ENCODE measurements at places on chromosomes 3 and 15.

DNA sequence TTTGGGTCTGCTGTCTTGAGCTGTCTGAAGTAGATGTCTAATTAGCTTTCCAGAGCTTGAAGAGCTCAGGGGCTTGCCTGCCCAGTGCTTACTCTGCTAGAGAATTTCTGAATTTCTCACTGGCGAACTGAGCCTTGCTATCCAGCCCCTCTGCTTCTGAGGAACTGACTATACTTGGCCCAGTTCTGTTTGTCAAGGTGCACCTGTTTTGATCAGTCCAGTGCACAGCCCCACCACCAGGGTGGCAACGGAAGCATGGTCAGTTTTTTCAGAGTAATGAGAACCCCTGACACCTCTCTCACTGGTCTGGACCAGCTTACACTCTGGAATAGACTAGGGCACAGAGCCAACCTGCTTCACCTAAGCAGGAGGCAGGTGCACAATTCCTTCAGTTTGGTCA lies 25.2 kb downstream of the ITGB5 start:
- DNase-seq, result no peak

GRCh38 chr3:8891774-8892173 lies 71.5 kb downstream of the RAD18 start:
- no peak for DNase-seq

DNA sequence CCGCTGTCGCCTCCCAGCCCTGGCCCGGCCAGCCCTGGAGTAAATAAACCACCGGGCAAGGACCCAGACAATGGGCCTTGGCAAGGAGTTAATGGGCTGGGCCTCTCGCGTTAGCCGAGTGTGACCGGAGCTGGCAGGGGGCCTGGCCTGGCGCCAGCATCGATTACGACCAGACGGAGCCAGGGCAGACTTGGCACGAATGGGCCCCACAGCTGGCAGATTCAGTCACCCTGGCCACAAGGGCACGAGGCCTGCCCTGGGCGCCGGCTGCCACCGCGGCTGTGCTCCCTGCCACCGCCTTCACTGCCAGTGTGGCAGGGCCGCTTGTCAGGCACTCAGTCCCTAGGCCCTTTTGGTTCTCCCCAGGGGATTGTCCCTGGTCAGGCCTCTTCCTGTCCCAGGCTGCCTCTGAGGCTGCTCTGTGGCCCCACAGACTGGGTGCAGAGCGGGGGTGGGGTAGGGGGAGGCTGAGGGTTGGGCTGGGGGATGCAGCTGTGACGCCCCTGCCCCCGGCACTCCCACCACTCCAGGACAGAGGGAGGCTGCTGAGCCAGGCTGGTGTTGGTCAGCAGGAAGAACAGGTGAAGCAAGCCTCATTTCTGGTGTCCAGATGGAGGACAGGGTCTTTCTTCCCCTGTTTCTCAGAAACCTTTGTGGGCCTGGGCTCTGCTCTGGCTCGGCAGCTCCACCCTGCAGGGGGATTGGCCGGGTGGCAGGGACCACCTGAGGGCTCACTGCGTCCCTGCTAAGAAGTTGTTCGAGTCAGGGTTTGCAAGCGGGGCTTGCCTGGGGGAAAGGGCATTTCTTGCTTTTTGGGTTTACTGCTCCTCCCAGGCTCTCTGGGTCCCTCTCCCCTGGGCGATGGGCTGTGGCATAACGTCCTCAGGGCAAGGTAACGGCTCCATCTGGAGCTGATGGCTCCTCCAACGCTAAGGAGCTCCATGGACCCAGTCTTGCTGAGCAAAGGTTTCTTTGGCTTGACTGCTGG lies 30.5 kb upstream of the SRP14 start:
- peak; percentile 96 for DNase-seq

GRCh38 chr3:106114220-106114619 lies 245.4 kb upstream of the CBLB start:
- no peak for DNase-seq

GRCh38 chr3:64108784-64109317 lies 85.6 kb upstream of the PSMD6 start:
- no peak for DNase-seq

- no peak for DNase-seq
Measured at GRCh38 chr15:78041946-78042345, 35.6 kb downstream of the TBC1D2B start.

DNA sequence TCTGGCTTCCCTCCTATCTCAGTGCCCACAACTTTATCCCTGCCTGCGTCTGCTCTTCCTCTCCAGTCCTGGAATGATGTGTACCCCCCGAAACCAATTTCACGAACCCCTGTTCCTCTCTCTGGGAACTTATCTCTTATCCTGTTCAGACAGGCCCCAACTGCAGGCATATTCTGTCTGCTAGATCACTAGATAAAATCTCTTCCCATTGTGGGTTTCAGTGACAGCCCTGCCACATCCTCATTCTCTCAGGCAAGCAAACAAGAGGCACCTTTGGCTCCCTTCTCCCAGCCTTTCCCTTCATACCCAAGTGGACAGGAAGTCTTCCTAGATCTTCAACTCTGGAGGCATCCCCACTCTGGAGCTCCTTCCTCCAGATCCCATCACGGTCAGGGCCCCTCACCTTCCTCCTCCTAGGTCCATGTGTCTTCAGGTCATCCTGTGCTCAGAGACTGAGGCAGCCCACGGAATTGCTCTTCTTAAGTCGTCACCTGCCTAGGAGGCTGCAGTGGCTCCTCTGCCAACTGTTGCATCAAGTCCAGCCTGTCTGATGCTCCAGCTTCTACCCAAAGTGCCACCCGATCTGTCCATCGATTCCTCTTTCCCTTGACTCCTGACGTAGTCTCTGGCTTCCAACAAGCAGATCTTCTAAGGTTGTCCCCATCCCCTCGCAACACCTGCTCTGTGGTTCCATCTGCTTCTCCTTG lies 190.8 kb downstream of the SLCO3A1 start:
- no peak for DNase-seq

DNA sequence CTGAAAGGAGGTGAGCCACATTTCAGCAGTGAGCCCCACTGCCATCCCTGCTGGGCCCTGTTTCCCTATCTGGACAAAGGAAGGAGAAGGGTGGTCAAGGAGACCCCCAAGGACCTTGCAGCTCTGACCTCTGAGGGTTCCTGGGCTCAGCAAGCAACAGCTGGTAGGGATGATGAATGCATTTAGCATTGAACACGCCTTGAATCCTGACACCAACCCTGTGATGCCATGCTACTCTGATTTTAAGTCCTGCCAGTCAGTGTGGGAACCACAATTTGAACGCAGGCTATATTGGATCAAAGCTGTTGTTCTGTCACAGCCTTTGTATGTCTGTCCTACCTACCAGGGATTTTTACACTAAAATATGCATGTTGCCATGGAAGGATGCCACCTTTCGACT lies 6.5 kb downstream of the MPI start:
- DNase-seq, result no peak

DNA sequence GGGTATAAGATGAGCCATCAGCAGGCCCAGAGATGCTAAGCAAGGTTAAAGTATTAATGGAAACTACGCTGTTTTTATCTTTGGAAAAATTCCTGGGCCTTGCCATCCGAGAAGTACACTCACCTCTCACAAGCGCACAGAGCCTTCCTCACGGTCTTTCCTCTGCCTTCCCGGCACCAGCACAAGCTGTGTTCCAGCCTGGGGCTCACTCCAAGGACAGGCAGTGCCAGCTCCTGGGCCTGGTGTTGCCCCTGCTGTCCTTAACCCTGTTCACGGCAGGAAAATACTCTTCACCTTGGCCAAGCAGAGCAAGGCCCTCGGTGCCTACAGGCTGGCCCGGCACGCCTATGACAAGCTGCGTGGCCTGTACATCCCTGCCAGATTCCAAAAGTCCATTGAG lies 14.3 kb upstream of the RHO start:
- no peak for DNase-seq

DNA sequence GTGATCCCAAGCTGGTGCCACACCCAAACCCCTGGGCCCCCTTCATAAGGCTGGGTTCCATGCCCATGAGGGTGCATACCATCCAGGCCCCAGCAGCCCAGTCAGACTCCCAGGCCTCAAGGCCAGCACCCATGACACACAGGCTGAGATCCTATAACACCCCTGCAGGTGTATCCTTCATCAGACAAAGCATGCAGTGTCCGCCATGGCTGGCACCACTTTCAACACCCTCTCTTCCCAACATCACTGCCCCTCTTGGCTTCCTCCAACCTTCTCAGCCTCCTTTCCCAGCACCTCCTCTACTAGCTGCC lies 3.5 kb downstream of the CCDC51 start:
- no peak for DNase-seq

DNA sequence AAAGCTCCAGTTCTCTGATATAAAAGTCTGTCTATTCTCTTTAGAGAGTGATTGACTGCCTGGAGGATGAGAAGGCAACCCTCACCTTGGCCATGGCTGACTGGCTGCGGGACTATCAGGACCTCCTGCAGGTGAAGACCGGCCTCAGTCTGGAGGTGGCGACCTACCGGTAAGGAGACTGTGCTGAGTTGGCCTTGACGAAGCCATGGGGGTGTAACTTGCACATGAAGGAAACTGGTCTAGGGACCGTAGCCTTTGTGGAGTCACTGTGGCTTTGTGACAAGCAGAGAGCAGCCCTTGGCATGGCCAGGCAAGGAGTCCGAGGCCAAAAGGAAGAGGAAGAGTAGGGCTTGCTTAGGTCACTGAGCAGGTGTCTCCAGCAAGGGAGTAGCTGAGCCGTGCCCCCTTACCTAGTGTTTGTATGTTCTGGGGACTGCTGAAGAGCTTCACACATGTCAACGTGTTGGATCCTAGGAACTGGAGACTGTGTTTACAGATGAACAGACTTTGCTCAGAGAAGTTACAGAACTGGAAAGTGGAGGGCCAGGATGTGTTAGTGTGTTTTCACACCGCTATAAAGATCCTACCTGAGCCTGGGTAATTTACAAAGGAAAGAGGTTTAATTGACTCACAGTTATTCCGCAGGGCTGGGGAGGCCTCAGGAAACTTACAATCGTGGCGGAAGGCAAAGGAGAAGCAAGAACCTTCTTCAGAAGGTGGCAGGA lies 8.8 kb downstream of the SYNM start:
- DNase-seq, result no peak

GRCh38 chr15:81785181-81785580 lies 260.6 kb downstream of the MEX3B start:
- no peak for DNase-seq

DNA sequence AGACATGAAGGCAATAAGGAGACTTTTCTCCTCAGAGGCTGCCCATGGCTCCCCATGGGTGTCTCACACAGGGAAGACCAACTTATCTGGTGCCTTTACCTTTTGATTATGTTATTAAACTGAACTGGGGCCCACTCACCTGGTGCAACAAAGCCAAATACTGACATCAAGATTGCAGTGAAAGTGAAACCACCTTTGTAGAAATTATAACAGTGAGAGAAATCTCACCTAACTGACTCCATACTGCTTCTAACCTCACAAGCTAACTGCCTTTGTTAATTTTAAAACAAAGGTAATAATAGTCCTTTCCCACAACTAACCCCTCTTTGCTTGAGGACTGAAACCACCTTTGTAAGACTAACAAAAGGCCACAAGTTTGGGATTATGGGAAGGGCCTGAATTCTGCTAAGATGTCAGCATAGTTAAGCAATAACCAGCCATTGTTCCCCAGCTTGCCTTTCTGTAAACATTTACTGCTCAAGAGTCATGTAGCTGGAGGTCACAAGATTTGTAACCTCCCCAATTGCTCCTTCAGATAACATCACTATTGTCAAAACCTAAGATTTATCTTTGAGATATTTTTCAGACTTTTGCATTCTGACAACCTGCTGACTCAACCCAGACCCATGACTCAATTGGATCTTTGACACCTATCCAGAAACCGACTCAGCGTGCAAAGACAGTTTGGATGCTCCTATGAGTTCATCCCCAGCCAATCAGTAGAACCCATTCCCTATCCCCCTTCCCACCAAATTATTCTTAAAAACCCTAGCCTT lies 420.3 kb upstream of the CFAP20DC start:
- no peak for DNase-seq

DNA sequence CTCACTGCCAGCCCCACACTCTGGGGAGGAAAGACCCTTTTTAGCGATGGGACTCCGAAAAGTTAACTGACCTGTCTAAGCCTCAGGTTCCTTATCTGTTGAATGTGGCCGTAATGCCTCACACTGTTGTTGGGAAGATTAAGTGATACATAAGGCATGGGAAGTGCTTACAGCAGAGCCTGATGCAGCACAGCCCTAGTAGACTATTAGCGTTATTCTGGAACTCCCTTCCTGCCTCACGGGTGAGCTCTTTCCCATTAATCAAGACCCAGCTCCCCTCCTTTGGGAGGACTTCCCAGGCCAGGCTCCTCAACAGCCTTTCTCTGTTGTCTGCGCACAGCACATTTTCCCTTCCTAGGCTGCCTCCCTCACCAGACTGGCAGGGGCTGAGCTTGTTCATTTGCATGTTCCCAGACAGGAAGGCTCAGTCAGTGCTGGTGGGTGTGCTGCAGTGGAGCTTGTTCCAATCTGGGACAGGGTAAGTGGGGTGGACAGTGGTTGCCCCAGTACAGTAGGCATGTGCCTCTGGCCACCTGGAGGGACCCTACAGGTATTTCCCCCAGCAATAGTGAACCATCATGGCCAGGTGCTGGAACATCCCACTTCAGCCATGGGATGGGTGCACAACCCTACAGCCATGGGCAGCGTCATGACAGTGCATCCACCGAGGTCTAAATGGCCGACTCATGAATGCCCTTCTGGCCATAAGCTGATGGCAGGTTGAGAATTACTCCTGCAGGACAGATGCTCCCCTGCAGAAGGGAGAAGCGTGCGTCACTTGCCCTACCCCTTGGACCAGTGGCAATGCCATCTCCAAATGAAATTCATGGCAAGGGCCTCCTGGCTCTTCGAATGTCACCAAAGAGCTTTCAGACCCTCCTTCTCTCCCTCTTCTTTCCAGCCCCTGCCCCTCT lies 5.8 kb upstream of the PSTPIP1 start:
- DNase-seq, result no peak

DNA sequence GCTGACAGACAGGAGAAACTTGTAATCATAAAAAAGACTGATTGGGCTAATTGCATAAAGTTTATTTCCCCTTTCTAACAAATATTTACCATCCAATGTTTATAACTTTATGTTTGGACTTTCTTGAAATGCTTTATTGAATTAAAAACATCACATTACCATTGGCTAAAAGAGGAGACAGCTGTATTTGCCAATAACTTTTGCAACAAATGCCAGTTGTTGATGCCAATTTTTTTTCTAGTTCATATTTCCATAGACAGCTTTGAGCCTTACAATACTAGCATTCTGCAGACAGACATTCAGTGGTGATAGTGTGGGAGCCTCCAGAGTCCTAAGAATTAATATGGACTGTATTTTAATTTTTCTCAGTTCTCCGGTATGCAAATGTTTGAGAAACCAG lies 198.4 kb downstream of the ADAMTS17 start:
- DNase-seq, result no peak

- DNase-seq, result no peak
Measured at GRCh38 chr3:124137216-124137615, 145.3 kb upstream of the ROPN1 start.

Measured in SHP77 treated with DMSO at 0.1 percent for 48 hours (cell line).